ENCODE measurements at places on chromosomes 11 and 22.
A peak's percentile ranks its signal among the peaks of the same experiment; 100 is the strongest.

DNA sequence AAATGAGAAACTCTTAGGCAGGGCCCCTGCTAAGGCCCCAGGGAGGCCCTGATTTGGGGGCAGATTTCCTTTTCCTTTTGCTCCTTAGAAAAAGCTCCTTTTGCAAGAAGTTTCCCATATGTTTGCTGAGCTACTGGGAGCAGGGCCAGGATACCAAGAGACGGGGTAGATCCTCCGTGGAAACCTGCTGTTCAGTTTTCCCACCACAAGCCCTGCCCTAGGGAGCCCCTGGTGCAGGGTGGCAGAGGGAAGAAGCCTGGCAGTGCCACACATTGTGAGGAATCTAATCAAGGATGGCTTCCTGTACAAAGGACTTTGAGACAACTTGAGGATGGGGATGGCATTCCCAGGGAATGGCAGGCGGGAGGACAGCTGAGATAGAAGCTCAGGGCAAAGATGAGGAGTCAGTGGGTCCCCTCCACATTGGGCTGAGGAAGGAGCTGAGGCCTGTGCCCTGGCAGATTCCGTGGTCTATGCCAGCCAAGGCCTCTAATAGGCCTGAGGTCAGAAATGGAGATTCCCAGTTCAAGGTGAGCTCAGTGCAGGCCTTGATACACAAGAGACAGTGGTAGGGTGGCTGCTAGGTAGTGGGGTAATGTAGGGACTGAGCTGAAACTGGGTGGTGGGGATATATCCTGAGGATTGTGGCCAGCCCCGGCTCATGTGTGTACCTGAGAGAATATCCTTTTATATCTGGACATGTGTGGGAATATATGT is 15.0 kb downstream of the TUB start:
- no peak for DNase-seq

DNA sequence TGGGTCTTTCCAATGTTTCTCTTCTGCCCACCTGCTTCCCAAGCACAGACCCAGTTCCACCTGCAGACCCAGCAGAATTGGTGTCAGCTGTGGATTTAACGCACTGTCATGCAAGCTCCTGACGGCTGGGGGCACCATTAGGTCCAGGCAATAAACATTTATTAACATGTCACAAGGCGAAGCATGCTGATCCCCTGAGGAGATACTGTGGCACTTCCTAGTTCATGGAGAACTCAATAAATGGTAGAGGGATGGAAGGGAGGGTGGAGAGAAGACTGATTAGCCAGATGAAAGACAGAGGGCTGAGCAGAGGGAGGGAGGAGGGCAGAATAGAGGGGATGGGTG is 68.3 kb upstream of the TSPAN18 start:
- no peak for DNase-seq

GRCh38 chr11:9575260-9576240 is 2.1 kb downstream of the WEE1 start:
- no peak for DNase-seq

- DNase-seq = no peak
Measured at GRCh38 chr22:17260298-17260697, 41.1 kb upstream of the ADA2 start.

DNA sequence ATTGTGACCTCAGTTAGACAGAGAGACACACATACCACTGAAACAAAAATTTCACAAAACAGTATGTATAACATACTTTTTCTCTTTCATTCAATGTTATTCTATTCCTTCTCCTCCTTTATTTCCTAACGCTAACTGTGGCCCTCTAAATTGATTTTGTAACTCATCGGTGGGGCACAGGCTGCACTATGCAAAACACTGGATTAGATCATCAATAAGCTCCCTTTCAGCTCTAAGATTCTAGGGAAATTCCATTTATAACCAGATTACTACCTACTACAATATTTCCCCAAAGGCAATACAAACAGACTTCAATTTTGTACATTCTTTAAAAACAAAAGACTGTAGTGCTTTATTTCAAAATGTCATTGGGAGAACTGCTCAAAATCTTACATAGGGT is 6.1 kb downstream of the FJX1 start:
- no peak for DNase-seq

DNA sequence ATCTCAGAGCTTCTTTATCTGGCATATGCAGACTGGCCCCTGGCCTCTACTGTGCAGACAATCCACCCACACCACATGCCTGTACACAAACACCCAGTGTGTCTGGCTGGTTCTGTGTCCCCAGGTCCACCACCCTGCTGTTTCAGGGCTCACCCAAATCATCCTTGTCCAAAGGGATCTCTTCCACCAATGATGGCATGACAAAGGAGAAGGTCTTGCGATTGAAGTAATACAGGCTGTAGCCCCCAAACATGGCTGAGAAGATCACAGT is 1.7 kb downstream of the SLC37A4 start:
- no peak for DNase-seq

DNA sequence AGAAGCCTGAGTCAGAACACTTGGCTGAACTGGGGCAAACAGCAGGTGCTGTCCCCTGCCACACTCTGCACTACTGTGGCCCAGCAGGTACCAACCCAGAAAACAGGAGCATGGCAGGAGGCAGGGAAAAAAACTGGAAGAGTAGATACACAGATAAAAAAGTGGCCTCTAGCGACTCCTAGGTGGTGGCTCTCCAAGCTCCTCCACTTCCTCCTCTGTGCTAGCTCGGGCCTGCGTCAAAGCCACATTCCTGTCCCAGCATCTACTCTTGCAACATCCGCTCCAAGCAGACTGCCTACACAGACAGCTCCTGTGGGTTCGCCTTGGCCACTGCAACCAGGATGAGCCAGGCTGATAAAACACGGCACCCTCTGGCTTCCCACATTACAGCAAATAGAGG is 6.9 kb downstream of the OR8B12 start:
- no peak for DNase-seq

DNA sequence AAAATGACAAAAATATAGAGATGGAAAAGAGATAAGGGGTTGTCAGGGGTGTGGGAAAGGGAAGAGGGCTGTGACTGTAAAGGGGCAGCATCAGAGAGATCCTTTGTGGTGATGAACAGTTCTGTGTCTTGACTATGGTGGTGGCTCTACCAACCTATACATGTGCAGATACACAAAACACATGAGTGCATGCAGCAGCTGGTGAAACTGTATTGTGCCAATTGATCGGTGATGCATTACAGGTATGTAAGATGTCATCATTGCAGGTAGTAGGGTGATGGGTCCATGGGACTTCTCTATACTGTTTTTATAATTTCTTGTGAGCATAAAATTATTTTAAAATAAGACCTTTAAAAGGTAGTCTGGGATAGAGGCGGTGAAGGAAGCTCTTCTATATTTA is 24.1 kb upstream of the ZDHHC13 start:
- DNase-seq = no peak

- peak; percentile 57 for DNase-seq
Measured at GRCh38 chr11:57499413-57499982, 16.0 kb downstream of the SLC43A1 start.

GRCh38 chr11:12430954-12431595 is 53.7 kb downstream of the PARVA start:
- no peak for DNase-seq

- no peak for DNase-seq
Measured at GRCh38 chr11:68564261-68564660, 103.7 kb downstream of the PPP6R3 start.

GRCh38 chr11:16604794-16605388 is 133.6 kb upstream of the C11orf58 start:
- no peak for DNase-seq

- no peak for DNase-seq
Measured at GRCh38 chr22:29964776-29965175, 81.8 kb downstream of the MTMR3 start.

GRCh38 chr11:61716478-61717285 is 35.8 kb upstream of the MYRF start:
- DNase-seq = no peak

DNA sequence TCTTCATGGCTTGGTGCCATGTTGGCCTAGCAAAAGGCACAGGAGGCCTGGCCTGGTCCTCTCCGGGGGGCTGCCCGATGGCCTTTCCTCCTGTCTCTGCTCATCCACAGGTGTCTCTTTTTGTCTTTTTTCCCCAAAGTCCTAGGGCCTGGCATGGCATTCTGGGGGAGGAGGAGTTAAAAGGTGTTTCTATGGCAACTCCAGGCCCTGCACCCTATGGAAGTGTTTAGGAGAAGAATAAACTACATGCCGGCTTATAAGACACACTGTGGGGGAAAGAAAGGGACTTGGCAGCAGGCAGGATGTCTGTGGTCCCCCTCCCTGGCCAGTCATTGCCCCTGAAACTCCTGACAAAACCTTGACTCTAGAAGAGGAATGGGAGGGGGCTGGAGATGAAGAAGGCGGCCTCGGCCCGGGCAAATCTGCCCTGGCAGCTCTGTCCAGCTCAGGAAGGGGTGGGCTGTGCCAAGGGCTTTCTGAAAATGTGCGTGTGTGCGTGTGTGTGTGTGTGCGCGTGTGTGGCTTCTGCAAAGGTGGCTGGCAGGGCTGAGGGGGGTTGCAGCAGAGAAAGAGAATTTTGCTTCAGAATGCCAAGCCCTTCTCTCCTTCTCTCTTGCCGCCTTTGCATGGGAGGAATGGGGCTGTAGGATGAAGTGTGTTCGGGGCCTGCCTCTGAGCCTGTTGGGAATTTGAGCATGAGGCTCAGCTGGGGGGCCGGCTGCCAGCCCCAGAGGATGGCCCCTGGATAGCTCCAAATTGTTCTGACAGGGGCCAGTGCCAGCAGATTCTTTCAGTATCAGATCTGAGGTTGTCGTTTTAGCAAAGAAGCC is 3.2 kb downstream of the TIMP3 start:
- DNase-seq = no peak

- no peak for DNase-seq
Measured at GRCh38 chr11:294780-295179, 4.5 kb downstream of the IFITM5 start.

GRCh38 chr11:119874660-119875238 is 145.7 kb upstream of the NECTIN1 start:
- DNase-seq = no peak

DNA sequence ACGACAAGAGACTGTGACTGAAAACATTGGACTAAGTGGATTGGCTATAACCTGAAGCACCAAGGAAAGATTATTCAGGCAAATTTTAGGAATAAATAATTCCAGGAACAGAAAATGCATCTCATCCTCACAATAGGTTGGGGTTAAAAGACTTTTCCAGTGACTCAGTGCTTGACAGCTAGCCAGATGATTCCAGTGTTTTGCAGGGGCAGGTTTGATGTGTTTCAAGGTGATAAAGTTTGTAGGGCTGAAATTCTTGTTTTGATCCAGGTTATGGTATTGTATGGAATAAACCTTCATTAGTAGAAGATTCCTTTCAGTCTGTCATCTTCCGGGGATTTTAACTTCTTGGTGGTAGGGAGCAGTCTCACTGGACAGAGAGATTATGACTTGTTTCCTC is 2.3 kb downstream of the EXT2 start:
- no peak for DNase-seq

- no peak for DNase-seq
Measured at GRCh38 chr11:14975252-14975587, 3.1 kb upstream of the CALCA start.

- DNase-seq = no peak
Measured at GRCh38 chr11:125338886-125339811, 156.9 kb downstream of the FEZ1 start.

- no peak for DNase-seq
Measured at GRCh38 chr22:49999063-49999945, 13.3 kb downstream of the IL17REL start.

DNA sequence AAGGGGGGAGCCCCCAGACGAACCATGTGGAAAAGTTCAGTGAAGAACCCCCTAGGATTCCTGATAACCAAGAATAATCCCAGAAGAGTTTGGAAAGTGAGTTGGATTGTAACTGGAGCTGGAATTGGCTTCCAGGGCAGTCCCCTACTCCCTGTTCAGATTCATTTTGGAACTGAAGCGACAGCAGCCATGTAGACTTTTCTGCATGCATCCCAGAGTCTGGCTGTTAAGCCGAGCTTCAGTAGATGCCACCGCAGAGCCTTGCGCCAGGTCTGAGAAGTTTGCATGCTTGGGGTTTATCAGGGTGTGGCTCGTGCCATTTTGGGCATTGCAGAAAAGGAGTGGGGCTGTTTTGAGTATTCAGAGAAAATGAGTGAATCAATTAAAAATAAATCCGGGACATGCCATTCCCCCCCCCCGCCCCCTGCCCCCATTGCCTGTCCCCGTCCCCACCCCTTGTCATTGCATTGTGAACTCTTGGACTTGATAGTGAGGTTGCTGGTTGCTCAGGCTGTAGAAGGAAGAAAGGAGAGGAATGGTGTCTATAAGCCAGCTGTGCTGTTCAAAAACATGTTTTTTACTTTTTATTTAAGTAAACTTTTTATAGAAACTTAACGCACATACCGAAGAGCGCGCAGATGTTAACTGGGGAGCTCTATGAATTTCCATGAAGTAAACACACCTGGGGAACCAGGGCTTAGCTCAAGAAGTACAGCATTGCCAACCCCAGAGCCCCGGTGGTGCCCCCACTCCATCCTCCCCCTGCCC is 71.2 kb downstream of the LDLRAD3 start:
- DNase-seq = no peak

GRCh38 chr22:20751185-20751851 is 22.6 kb upstream of the SERPIND1 start:
- DNase-seq = no peak

- DNase-seq = no peak
Measured at GRCh38 chr11:99098751-99099150, 78.0 kb downstream of the CNTN5 start.
